ENCODE measurements at places on chromosomes 5 and 9.

DNA sequence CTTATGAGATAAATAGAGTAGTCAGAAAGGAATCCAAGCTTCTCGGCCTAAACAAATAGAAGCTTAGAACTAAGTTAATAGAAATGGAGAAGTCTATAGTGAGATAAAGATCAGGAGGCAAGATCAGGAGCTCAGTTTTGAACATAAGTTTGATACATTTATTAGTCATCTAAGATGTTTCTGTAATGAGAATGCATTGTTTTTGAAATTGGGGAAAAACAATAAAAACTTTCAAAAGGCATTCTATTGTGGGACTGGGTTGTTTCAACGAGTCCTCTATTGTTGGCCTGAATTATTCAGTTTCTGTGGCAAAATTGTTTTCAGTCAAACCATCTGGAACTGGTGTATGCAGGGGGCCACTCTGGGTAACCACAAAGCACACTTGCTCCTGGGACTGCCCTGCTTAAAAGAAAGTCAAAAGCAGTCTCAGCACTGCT lies 181.0 kb upstream of the CLINT1 start:
- no peak for DNase-seq

DNA sequence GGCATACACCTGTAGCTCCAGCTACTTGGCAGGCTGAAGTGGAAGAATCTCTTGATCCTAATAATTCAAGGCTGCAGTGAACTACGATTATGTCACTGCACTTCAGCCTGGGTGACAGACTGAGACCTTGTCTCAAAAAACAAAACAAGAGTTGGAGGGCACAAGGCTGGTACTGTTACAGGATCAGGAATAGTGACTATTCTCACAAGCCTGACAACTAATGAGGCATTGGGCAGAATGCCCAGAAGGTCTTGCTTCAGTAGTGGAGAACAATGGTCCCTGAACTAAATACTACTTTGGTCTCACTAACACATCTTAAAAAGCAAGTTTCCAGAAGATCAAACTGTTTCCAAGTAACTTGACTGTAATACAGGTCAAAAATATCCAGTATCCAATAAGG lies 182.9 kb upstream of the RFX3 start:
- DNase-seq = no peak

DNA sequence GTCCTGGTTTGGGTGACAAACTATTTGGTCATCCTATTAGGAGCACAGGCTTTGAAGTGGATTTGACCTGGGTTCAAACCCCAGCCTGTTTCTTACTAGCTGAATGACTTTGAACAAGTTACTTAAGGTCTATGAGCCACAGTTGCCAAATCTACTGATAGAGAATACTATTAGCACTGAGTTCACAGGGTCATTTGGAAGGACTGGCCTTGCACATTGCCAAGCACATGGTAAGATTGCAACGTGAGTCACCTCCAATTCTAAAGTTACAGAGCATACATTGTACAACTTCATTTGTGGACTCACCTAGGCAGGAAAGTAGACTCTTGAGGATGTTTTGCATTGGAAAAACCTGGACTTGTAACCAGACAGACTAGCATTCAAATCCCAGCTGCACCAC lies 38.9 kb downstream of the MFAP3 start:
- no peak for DNase-seq

- DNase-seq = no peak
Measured at GRCh38 chr5:56088967-56089829, 94.4 kb upstream of the IL6ST start.

DNA sequence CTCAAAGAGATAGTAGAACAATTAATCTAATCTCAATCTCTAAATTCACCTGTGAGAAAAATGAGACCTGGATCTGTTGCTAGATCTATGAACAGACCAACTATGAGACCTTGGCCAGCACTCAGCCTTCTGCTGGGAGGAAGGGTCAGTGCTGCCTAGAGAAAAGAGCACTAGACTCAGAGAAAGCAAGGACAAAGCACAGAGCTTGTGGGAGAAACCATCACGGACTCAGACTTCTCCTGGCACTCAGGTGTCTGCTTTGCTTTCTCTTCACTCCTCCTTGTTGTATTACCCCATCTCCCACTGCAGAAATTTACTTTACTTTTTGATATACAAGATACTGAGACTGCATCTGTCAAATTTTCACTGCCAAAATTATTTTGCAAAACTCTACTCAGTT lies 890.0 kb upstream of the NUDT12 start:
- no peak for DNase-seq

- DNase-seq = no peak
Measured at GRCh38 chr5:84378420-84378819, 6.3 kb downstream of the EDIL3 start.

- DNase-seq = no peak
Measured at GRCh38 chr9:21729648-21730047, 72.8 kb upstream of the MTAP start.

Measured in CD4-positive, alpha-beta T cell treated with Interleukin-17A for 4 hours (primary cell).